ENCODE measurements at places on chromosomes 5 and 9. TPM values are rescaled to one million over a fixed set of nuclear protein-coding genes. Genes with fewer than 3 reads are reported as not detected.

SEMA6A gene
- 24.5 TPM for total RNA-seq

TMEM8B gene
- 7.6 TPM for total RNA-seq

ZNF462 gene
- total RNA-seq: 4.0 TPM

CLPTM1L gene
- 50.2 TPM for total RNA-seq

HSPB3 gene
- not detected for total RNA-seq

PRLR gene
- total RNA-seq: 16.6 TPM

GNE gene
- total RNA-seq: 9.8 TPM

DOK3 gene
- total RNA-seq: 3.2 TPM

PCDHB13 gene
- total RNA-seq: 2.8 TPM

UNC5A gene
- total RNA-seq: 0.49 TPM

OR1J2 gene
- not detected for total RNA-seq

ADAMTS12 gene
- 4.2 TPM for total RNA-seq

PRUNE2 gene
- total RNA-seq: 3.4 TPM

OMD gene
- total RNA-seq: 0.95 TPM

SPATA31A3 gene
- total RNA-seq: not detected

DNA sequence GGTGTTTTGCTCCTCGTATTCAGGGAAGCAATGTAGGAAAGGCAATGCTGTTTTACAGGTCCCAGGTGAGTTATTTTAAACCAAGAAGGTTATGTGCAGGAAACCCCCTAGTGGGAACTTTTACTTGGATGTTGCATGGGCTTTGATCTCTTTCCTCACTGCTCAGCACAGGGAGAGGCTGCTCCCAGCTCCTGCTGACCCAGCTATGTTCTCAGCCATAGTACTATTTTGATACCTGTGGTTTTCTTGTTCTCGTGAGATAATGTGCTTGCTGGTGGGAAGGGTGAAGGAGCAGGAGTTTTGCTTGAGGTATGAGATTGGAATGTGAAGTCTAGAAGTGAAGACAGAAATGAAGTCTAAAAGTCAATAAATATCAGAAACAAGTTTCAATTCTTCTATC, 265.6 kb upstream of the FBXL7 start:
- no peak for DNase-seq

DNA sequence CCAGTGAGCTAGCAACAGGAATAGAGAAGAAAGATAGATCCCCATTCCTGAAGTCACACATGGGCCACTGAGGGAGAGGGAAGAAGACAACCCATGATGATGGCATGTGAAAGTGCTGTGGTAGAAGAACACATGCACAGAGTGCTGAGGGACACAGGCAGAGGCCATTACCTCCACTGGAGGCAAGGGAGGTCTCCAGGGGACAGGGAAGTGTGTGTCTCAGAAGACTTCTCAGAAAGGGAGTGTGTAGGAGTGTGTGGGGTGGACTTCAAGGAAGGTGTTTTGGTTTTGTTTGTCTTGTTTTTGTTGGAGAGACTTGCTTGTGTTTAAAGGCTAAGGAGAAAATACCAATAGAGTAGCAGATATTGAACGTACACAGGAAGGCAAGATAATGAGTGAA, 77.0 kb upstream of the SMARCA2 start:
- no peak for DNase-seq

DNA sequence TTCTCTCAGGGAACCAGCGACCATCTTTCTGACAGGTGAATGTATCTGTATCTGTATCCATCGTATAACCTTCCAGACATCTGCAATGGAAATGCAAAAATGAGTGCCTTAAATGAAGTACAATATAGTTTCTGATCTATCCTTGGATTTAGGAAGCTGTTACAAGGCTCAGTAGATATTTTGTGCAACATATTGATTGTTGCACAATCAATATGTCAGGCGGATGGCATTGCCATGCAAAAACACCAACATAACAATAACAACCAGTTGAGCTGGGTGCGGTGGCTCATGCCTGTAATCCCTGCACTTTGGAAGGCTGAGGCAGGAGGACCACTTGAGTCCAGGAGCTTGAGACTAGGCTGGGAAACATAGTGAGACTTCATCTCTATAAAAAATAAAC, 66.8 kb upstream of the TXNDC8 start:
- DNase-seq: no peak

DNA sequence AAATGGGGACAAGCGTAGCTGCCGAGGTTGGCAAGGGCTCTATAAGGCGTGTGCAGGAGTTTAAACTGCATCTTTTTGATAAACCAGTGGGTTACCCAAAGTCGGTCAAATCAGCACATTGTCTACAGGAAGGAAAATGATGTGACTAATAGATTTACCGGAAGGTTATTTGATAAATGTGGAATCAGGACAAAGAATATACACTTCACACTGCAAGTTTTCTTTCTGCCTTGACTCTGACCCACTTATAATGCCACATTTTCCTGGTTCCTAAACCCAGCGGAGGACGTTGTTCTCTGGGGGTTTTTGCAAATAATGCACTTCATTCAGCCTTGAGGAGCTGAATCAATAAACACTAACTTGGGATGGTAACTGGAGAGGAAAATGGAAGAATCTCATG, 76.8 kb downstream of the TTLL11 start:
- no peak for DNase-seq

DNA sequence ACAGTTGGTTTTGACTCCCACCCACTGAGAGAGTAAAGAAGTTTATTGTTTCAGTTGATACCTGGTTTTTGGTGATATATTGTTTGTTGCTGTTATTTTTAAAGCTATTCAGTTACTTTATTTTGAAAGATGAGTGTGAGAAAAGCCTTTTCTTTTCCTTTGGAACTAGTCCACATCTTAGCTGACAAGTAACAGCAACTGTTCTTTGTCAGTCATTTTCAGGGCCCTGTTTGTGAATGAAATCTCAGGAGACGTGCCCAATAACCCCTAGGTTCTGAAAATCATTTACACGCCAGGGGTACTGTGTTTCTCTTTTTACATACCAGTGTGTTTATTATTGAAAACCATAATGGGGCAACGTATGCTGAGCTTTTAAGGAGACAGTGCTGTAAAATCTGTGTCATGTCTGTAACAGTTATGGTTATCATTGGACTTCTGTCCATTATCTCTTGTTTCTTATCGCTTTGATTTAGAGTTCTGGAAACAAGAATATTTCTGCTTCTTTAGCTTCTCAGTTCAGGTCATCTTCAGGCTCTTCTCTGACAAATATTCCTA, 75.0 kb downstream of the LIX1 start:
- DNase-seq: no peak

GRCh38 chr5:141508440-141508797, 19.5 kb downstream of the PCDHGC5 start:
- no peak for DNase-seq

DNA sequence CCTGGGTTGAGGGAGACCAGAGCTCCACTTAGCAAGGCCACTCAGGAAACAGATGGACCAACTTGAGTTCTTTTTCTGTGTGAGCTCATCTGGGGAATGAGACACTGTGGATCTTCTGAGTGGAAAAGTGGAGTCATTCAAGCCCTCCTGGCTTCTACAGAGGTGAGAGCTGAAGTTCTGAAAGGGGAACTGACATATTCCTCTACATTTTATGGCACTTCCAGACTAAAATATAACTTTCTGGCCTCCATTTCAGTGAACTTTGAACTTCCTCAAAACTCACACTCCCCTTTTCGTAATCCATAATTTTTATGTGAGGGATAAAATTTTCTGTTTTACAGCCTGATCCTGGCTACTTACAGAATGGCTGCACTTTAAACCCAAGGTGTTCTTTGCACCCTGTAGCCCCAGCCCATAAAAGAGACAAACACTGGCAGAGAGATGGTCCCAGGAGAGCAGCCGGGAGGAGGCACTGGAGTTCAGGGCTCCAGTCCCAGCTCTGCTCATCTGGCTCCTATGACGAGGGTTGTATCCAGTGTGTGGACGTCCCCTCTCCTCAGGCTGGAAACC, 10.8 kb downstream of the SPAAR start:
- DNase-seq: no peak

- DNase-seq: no peak
Measured at GRCh38 chr5:68708842-68709170, 385.0 kb upstream of the SLC30A5 start.

DNA sequence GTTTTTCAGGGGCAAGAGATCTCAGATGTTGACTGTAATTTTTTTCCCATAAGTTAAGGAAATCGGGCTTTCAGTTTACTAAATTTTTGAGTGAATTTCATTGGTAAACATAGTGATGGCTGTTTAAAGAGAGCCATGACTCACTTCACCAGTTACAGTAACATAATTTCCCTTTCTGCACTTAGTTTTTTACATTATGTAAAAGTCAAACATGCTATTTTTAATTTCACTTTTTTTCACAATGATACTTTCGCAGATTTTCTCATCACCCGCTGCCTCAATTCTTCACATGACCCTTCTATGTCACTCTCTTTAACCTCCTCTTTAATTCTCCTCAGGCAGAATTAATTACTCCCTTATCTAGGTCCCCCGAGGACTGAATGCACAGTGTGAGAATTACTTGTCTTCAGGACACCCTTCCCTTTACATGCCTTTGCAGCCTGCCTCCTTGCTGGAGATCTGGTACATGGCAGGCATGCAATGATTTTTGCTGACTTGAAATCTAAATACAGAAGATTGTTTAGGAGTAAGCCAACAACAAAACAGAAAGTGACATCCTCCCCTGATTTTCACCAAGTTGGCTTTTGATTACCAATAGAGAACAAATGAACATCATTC, 217.5 kb upstream of the S1PR3 start:
- DNase-seq: no peak

DNA sequence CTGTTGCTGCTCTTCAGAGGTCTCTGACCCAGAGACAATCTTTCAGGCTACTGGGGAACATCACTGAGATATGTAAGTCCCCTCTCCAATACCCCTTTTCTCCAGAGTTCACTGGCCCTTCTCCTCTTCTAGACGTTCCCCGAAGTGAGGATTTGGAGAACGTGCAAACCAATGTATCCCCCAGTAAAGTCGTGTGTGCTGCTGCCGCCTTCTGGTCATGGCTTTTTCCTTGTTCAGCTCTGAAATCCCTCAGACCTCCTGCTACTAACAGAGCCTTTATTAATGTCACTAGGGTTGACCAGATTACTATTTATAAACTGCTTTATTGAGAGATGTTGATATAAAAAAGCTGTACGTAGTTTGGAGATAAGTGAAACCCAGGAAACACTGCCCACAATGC, 1028.6 kb downstream of the CDH9 start:
- DNase-seq: no peak

DNA sequence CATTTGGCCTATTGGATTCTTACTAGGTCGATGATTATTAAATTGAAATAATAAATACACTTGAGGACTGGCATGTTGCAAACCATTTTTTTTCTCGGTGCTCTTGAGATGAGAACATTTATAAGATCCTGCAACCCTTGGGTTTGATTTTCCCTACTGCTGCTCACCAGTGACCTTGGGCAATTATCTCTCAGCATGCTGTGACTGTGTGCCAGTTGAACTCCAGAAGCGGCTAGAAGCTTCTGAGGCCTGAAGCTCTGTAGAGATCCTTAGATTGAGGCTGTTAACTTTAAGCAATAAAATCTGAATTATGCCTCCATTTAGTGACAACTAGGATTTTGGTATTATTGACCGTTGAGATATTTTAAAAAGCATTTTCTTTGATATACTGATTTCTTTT, 489.8 kb downstream of the MAT2B start:
- no peak for DNase-seq

DNA sequence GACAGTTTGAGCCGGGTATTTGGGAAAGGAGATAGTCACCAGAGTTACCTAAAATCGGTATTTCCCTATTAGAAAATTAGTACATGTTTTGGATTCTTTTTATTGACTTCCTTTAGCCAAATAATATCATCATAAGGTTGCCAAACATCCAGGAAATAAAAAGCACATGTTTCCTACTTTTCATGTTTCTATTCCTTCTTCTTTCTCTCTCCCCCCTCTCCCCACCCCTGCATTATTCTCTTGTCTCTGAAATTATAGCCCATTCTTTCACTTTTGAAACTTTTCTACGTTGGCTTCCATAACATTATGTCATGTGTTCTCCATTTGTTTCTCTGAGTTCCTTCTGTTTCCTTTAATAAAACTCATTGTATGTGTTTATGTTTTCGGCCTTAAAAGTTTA, 161.9 kb downstream of the ALDH1A1 start:
- DNase-seq: no peak

DNA sequence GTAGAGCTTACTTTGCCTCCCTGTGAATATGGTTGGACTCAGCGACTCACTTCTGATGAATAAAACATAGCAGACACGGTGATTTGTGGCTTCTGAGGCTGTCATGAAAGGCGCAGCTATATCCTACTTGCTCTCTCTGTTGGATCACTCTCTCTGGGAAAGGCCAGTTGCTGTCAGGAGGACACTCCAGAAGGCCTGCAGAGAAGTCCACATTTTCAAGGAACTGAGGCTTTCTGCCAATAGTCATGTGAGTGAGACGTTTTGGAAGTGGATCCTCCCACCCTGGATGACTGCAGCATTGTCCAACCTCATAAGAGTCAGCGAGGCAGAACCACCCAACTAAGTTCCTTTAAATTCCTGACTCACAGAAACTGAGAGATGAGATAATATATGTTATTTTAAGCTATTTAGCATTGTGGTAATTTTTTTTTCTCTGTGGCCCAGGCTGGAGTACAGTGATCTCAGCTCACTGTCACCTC, 156.0 kb upstream of the MAST4 start:
- no peak for DNase-seq

- no peak for DNase-seq
Measured at GRCh38 chr5:393846-394275, 49.1 kb upstream of the EXOC3 start.

- no peak for DNase-seq
Measured at GRCh38 chr5:134455466-134455865, 43.8 kb upstream of the CDKN2AIPNL start.

GRCh38 chr9:130461218-130461630, 16.5 kb downstream of the ASS1 start:
- DNase-seq: peak; percentile 88

DNA sequence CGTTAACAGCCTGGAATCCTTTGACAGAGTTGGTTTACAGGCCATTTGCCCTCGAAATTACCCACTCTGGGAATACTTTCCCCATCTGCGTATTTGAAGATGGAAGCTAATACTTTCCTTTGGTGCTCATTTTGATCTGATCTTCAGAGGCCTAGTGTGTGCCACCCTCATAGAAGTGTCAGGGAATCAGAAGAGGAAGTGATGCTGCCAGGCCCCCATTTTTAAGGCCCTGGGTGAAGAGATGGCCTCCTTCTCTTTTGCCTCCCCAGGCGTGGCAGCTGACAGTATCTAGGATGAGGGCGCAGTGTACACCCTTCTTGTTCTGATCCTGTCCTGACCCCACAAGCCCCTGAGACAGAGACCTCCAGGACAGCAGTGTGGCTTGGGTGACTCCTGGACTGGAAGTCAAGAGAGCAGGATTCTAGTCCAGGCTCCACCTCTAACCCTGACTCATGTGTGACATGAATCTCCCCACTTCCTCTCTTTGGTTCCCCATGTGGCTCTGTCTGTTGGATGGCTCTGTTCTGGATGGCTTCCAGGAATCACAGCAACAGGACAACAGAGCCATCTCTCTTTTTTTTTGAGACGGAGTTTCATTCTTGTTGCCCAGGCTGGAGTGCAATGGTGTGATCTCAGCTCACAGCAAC, 27.8 kb downstream of the CSF1R start:
- no peak for DNase-seq

- no peak for DNase-seq
Measured at GRCh38 chr9:121354762-121355161, 15.3 kb downstream of the STOM start.

GRCh38 chr9:131608493-131609037, 63.2 kb downstream of the PRRT1B start:
- DNase-seq: peak; percentile 69

Data from pancreas (tissue), 10 donors.